Mesenteric fat pad (tissue), 1 donor: ENCODE measurements at places on chromosomes 6 and 20. TPM values are rescaled to one million over a fixed set of nuclear protein-coding genes. Genes with fewer than 3 reads are reported as not detected.

GRCh38 chr6:38836585-38836984 is 121.5 kb downstream of the DNAH8 start:
- DNase-seq: no peak

DNA sequence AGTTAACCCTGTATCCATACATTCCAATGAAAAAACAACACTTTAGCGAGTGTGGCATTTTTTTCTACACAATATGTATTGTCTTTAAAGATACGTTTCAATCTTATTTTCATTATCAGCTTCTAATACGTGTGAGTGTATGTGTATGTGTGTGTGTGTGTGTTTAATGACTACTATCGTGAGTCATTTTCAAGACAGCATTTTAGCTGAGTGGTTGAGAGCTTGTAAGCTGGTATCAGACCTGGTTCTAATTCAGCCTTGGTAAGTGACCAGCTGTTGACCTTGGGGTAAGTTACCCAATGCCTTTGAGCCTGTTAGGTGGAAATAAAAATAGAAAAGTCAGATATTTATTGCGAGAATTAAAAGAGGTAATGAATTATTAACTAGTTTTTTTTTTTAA is 320.0 kb upstream of the NT5E start:
- no peak for DNase-seq

DNA sequence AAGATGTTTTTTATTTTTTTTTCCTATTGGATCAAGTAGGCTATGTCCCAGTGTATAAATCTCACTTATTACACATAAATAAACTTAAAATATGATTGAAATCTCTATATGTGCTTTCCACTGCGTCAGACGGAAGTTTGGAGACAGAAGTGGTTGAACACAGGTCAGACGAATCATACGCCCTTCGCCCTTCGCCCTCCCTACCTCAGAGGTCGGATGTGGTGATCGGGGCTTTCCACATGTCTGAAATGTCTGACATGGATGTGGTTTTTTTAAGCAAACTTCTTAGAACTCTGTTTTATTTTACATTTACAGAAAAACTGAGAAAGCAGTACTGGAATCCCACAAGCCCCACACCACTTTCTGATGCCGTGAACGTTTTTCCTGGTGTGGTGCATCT is 344.4 kb downstream of the THBS2 start:
- DNase-seq: no peak

The MEI4 gene
- total RNA-seq: not detected

DNA sequence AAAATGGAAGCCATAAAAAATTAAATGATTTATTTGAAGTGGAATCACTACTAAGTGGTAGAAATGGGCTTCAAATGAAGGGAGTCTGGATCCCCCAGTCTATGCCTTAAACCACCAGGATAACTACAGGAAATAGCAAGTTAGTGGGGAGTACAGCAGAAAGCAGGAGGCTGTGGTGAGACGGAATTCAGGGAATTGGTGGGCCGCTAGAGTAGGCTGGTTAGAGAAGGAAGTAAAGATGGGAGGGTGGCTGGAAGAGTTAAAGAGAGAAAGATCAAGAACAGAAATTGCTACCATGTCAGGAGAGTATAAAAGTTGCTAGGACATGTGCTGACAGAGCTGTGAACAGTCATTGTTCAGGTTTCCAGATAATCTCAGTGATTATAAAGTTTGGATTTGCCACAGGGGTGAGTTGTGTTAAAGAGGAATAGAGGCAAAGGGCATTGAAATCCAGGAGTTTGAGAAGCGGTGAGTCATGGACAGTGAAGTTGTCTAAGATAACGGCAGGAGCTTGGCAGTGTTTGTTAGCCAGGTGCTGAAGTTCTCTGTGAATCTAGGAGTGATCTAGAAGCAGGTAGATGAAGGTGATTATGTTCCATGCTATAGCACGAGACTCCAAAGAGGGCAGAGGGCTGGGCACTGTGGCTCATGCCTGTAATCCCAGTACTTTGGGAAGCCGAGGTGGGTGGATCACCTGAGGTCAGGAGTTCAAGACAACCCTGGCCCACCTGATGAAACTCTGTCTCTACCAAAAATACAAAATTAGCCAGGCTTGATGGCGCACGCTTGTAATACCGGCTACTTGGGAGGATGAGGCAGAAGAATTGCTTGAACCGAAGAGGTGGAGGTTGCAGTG is 13.7 kb upstream of the HINT3 start:
- no peak for DNase-seq

DNA sequence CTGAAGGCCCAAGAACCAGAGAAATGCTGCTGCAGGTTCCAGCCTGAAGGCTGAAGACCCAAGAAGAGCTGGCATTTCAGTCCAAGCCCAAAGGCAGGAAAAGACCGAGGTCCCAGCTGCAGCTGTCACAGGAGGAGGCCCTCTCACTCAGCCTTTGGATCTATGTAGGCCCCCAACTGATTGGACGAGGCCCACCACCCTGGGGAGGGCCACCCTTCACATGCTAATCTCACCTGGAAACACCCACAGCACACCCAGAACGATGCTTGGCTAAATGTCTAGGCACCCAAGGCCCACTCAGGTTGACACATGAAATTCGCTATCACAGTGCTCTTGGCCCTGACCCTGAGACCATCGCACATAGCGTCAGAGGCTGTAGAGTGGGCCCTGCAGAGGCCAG is 6.8 kb downstream of the SLCO4A1 start:
- no peak for DNase-seq

GRCh38 chr6:56911847-56912246 is 43.1 kb upstream of the BEND6 start:
- no peak for DNase-seq

The INSM1 gene
- not detected for total RNA-seq

GRCh38 chr6:95785785-95786184 is 208.4 kb downstream of the MANEA start:
- DNase-seq: no peak

DNA sequence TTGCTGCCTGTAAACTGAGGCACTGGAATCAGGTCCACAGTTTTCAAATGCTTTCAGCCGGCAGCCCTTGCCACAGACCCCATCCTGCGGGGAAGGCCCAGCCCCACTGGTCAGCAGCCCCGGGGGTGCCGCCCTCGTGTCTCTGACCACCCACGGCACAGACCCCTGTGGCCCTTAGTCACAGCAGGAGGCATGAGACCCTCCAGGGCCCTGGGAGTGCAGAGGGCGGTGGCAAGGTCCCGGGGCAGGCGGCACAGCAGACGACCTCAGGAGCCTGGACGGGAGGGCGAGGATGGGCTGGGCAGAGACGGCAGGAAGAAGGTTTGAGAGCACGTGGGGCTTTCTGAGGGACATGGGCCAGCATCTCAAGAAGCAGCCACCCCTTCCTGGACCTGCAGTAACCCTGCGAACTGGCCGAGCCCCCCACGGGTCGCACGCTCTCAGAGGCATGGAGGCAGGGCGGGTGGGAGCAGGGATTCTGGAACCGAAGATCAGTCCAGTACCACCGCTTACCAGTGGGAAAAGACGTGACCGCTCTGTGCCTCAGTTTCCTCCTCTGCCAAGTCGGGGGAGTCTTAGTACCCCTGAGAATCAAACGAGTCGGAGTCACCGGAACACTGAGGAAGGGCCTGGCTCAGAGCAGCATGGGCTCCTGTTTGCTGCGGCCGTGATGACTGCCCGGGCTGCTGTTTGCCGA is 140.7 kb downstream of the TAF4 start:
- no peak for DNase-seq

DNA sequence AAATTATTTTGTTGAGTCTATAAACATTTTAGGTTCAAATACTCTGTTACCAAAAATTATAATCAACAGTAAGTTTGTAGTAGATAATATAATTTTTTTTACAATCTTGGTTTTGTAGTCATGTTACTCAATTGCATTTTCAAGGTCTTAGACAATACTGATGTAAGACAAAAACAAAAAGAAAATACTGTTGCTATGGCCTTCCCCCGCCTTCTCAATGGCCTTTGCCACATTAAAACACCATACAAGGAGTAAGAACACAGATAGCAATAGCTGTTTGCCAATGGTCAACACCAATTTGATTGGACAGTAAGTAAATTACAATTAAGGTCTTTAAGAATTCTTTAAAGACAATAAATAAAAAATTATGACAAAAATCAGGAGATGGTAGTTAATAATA is 450.2 kb downstream of the CDC5L start:
- no peak for DNase-seq

- DNase-seq: no peak
These were observed 12.8 kb upstream of the DNAAF9 start for GRCh38 chr20:3420211-3420707.
